ENCODE measurements at places on chromosomes 1 and 21.

DNA sequence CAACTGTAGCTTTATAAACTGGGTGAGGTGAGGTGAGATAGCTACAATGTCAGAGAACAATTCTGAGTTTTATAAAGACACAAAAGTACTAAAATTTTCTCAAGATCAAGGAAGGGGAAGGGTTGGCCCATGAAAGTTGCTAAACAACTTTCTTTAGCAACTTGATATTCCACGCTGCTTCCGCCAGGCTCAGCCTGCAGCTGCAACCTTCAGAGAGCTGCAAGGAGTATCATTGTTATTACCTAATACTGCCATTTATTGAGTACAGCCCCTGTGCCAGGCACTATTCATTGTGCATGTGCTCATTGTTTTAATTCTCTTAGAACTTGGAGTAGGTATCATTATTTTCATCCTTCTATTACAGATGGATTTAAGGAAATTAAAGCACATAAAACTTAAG lies 34.1 kb upstream of the SUCO start:
- DNase-seq, result no peak

GRCh38 chr1:171828794-171829193 lies 12.5 kb upstream of the DNM3 start:
- no peak for DNase-seq

DNA sequence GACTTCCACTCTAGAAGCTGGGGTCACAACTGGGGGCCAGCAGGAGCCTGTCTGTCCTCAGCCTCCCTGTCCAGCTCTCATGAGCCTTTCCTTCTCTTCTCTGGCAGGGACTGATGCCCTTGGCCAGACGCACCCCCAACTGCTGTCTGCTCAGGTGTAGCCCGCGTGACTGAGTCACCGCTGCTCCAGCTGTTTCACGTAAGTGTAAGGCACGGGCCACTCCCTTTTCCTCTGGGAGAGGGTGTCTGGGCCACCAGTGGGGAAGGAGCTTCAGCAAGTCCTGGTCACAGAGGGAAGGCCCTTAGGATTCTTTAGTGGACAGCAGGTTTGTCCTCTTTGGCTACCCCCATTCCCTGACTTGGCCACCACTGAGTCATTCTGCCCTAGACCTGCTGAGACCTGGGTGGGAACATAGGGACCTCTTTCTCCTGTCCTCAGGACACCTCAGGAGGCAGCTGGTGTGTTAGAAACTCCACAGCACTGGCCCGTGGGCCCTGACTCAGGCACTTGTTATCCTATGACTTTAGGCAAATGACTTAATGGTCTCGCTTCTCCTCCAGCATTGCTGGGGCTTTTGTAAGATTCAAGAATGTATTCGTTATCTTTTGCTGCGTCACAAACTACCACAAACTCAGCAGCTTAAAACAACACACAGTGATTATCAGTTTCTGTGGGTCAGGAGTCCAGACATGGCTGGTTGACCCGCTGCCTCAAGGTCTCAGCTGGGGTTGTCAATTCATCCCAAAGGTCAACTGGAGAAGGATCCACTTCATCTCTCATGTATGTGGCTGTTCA lies 64.8 kb downstream of the FAM163A start:
- DNase-seq, result no peak

DNA sequence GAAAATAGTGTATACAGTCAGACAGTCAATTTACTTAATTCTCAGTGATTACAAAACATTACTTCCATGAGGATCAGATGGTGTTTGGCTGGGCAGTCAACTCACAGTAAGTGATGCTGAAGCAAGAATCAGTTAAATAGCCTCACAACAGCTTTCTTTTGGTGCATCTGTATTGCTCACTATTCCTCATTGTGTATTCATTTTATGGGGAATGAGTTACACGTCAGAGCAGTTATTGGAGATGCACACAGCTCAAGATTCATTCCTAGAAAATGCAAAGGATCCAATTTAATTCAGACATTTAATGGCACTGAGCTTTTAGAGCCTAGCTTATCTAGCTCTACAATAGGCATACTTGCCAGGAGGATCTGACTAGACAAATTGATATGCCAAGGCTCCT lies 150.6 kb downstream of the HS2ST1 start:
- no peak for DNase-seq

DNA sequence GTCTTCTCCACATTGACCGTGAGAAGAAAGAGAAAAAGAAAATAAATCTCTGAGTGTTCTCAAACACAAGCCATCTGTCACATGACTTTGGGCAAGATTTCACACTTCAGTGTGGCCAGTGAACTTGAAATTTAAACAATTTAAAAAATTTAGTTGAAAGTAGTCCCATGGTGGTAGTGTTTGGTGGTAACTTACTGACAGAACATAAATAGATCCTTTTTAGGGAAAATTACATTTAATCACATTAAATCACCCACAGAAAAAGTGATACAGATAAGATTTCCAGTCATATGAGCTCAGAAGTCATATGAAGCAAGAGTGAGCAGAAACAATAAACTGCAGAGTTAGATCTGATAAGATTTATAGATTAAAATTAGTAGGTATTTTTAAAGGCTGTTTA lies 31.9 kb upstream of the SGIP1 start:
- DNase-seq, result no peak

DNA sequence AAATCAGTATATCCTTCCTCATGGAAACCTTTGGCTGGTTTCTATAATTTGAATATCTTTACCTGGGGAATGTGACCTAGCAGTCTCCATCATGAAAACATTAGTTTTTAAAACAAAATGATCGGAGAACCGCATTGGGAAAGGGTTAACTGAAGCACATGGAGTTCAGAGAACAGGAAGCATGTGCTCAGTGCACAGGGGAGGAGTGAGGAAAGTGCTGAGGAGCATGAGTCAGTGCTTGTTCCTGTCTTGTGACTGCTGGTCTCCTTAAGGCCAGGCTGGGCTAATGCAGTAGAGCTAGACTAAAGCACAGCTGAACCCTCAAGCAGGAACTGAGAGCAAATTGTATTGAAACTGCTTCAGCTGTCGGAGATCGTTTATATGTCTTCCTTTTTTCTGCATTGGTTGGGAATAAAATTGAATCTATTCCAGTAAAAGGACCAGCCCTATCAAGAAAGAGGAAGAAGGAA lies 5.8 kb downstream of the IFI16 start:
- DNase-seq, result peak; percentile 50

GRCh38 chr1:227728059-227728891 lies 6.8 kb downstream of the JMJD4 start:
- DNase-seq, result peak; percentile 60

DNA sequence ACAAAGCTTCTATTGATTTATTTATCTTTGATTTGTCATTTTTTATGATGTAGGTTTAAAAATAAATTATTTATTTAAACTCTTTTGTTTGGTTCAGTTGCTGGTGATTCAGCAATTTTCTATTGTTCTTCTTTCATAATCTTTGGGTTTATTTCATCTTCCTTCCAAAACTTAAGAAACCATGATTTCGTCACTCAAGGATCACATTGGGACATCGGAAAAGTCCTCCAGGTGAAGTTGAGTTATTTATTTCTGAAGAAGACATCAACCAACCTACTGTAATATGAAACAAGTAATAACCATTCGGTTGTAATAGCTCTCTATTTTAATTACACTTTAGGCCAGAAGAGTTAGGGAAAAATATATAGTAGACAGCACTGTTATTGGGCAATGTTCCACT lies 23.0 kb upstream of the WLS start:
- DNase-seq, result no peak

GRCh38 chr1:154207262-154207661 lies 1.1 kb upstream of the CFAP141 start:
- no peak for DNase-seq

GRCh38 chr1:85070972-85071492 lies 22.7 kb upstream of the MCOLN3 start:
- no peak for DNase-seq

GRCh38 chr1:166479052-166479631 lies 312.3 kb upstream of the FAM78B start:
- DNase-seq, result peak; percentile 39

DNA sequence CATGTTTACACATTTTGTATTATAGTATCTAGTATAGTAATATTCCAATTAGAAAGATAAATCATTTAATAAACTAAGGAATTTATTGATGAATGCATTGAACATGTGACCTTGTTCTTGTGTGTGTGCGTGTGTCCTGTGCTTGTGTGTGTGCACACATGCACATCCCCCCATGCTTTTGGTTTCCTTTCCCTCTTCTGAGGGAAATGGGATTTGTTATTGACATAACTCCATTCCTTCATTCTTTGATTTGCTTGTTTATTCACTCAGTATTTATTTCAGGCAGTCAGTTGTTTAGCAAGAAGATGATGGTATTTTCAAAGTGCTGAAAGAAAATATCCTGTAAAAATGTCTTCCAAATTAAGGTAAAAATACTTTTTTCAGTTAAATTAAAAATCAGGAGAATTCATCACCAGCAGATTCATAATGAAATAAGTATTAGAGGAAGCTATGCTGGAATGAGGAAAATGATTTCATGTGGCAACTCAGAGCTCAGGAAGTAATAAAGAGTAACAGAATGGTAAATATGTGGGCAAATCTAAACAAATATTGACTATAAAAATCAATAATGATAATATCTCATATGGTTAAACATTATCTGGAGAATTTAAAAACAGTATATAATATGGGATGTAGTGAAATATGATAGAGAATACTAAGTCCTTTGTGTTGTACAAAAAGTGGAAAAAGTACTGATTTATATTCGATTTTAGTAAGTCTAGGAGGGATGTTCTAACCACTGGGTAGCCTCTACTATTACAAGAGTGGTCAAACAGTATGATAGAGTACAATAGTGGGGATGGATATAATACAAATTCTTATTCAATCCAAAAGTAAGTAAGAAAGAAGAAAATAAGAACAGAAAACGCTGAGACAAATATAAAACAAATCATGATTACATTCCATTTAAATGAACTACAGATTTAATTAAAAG lies 35.2 kb upstream of the SIPA1L2 start:
- no peak for DNase-seq

DNA sequence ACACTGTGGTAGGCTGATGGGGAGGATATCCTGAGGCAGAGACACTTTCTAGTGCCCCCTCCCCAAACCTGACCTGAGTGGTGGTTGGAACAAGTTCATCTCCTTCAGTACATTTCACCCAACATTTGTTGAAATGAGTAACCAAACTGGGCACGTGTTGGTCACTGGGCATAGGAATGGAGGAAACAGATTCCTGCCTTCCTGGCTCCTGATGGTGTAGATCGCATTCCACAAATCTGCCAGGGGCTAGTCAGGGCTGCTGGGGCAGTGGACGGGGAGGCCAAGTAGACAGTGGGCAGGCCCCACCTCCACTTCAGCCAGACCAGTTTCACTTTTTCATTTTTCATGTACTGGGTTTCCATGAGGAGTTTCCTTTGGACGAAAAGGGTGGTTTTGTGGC lies 16.5 kb upstream of the ALX3 start:
- DNase-seq, result no peak

- no peak for DNase-seq
These were observed 180.0 kb downstream of the SDCCAG8 start for GRCh38 chr1:243435836-243436235.

GRCh38 chr1:231693361-231694074 lies 66.9 kb downstream of the DISC1 start:
- no peak for DNase-seq

DNA sequence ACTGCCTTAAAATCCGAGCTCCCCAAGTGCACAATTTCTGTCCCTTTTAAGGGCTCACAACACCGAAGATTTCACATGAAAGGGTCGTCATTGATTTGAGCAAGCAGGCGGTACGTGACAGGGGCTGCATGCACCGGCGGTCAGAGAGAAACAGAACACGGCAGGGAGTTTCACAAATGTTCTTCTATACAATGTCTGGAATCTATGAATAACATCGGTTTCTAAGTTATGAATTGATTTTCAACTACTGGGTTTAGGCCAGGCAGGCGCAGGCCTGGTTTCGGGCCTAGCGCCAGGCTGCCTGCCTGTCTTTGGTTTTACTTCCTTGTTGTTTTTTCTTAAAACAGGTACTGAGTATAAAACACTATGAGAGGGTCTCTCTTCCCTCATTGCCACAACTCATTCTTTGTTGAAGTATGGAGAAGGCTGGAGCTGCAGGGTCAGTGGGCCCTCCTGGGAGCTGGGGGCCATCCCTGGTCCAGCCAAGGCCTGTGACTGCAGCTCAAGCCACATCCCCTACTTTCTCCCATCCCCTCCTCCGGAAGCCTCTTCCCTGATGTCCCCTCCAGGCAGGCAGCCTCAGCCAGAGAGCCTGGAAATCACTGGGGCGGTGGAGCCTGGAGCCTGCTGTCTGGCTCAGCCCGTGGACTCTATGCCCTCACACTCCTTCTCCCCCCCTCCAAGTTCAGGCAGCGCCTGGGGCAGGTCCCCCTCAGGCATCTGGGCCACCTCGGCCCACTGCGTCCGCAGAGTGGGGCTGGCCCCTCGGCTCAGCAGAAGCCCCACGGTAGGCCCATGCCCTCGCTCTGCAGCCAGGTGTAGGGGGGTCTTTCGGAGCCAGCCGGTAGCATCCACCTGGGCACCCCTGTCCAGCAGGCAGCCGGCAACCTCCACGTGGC lies 2.4 kb downstream of the ANKRD65 start:
- DNase-seq, result no peak

- DNase-seq, result peak; percentile 44
These were observed 22.6 kb downstream of the BTG2 start for GRCh38 chr1:203327684-203328457.

DNA sequence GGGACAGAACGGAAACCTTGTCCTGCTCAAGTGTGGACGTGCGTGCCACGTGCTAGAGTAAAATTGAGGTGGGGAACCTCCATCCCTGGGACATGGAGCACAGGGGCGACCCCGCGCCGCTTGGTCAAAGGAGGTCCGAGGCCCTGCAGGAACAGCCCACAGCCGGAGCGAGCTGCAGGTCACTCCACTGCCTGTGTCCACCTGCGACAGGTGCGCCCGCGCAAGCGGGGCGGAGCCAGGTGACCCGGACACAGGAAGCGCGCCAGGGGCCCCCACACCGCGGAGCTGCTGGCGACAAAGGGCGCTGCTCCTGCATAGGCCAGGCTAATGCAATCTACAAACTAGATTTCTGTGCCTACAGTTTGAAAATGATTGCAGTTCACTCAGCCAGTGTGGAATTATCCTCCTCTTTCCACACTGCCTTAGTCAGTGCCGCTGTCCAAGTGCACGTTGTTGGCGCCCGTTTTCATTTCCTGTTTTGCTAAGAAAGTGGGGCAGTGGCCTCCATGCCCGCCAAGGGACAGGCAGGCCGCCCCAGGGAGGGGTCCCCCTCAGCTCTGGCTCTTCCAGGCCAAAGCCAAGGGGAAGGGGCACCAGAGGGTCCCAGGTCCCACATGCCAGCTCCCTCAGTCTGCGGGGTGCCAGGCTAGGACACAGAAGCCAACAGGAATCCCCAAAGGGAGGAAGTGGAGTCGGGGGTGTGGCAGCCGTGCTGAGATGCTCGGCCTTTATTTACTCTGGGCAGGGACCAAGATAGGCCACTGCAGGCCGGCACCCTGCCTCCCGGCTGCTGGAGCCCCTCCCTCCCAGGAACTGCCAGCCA lies 4.3 kb upstream of the NADK start:
- no peak for DNase-seq

DNA sequence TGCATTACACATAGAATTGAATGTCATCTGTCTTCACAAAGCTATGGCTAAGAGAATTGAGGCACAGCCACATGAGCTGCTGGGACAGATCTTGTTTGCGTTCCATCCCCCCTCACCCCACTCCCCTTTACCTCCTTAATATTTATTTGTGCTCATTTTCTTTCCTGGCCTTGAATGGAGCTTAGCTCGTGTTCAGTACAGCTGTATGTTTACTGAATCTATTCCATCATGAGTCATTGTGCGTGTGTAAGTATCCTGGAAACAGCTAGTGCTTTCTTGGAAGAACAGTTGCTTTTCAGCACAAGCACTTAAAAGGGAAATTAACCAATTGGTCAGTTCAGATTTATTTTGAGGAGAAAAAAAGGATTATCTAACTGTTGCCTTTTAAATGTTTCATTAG lies 14.7 kb downstream of the PROX1 start:
- DNase-seq, result no peak
